ENCODE measurements at places on chromosomes 2 and 18. TPM values are rescaled to one million over a fixed set of nuclear protein-coding genes. Genes with fewer than 3 reads are reported as not detected.

Gene LYG2
- total RNA-seq: not detected

Gene CABLES1
- total RNA-seq: 3.2 TPM

Gene FKBP7
- total RNA-seq: 11.3 TPM

Gene RFX8
- 0.49 TPM for total RNA-seq

Gene SP140
- total RNA-seq: 0.49 TPM

Gene SLC8A1
- 109 TPM for total RNA-seq

Gene RAX
- total RNA-seq: not detected

Gene FN1
- total RNA-seq: 203 TPM

Gene ZNF804A
- total RNA-seq: 18.4 TPM

Gene NEURL3
- not detected for total RNA-seq

Gene ACKR3
- 7.1 TPM for total RNA-seq

Gene ACMSD
- total RNA-seq: not detected

Gene NGEF
- 33.4 TPM for total RNA-seq

Gene CAPN14
- total RNA-seq: 0.98 TPM

Gene LRP1B
- 52.1 TPM for total RNA-seq

Gene G6PC2
- not detected for total RNA-seq

Gene PLCD4
- 0.25 TPM for total RNA-seq

Gene COPS7B
- 19.7 TPM for total RNA-seq

Gene EHD3
- 7.1 TPM for total RNA-seq

Gene TMEM169
- total RNA-seq: 15.7 TPM

Gene TWIST2
- 0.25 TPM for total RNA-seq

Gene EFHD1
- total RNA-seq: 2.7 TPM

Gene SH3RF3
- total RNA-seq: 14.8 TPM

Gene IL36A
- total RNA-seq: not detected

Gene VIL1
- total RNA-seq: not detected

Gene CAD
- 17.0 TPM for total RNA-seq

Measured in temporal lobe (tissue), 4 donors.